ENCODE measurements at places on chromosomes 16 and 17.

DNA sequence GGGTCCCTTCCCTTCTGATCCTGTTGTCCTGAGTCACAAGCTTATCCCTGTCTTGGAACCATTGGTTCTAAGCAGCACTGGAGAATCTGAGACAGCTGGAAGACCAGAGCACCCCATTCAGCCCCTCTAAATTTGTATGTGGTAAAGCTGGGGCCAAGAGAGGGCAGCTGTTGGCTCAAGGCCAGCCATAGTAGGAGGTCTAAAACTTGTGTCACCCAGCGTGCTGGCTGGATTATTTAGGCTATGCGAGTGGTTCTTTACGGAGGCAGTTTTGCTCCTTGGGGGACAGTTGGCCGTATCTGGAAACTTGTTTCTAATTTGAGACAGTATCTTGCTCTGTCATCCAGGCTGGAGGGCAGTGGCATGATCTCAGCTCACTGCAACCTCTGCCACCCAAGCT lies 69.6 kb upstream of the GSE1 start:
- no peak for DNase-seq

GRCh38 chr16:87927195-87927562 lies 9.2 kb downstream of the CA5A start:
- DNase-seq, result no peak

DNA sequence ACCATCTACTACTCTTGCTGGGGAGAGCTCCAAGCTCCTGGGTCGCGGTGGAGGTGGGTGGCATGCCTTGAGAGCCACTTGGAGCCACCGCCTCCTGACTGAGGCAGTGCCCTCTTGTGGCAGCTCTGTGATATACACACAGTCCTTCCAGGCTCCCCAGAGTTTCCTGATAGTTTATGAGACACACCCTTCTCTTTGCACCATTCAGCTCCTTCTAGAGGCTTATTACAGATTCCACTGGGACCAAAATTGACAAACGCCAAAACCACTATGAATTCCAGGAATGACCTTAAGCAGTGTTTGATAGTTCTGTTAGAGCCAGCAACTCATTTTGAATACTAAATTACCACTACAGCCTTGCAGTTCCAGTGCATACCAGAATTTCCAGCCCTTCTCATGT lies 170.1 kb upstream of the CDH13 start:
- no peak for DNase-seq

DNA sequence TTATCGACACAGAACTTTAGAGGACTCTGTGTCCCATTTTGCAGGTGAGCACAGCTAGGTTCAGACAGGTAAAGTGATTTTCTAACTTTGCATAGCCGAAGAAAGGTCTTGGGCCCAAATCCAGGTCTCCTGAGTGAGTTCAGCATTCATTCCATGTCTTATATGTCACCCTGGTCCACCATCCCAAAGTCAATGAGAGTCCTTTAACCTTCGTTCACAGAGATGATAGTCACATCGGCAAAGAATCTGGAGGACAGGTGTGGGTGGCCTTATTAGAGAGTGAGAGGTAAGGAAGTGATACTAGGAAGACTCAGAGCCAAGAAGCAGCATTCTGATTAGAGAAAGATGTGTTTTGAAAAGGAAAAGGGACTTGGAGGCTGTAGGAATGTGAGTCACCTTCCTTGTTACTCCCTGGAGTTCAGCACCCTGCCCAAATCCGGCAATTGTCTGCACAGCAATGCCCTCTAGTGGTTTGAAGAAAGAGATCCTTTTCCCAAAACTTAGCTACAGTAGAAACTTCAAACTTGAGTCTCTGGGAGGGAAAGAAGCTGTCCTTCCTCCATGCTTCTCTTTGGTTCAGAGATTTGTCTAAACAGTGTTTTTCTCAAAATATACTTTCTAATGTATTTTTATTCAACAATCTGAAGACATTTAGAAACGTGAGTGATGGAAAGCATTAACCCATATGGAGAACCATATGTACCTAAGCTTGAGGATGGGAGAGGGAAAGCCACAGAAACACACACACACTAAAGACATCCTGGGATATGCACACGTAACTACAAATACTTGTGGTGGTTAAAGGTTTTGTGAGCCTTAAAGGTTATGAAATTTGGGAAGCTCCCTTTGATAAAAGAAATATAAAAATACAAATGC lies 96.4 kb upstream of the SHISA6 start:
- no peak for DNase-seq

GRCh38 chr17:17663160-17664063 lies 17.8 kb upstream of the RAI1 start:
- DNase-seq, result peak; percentile 86

GRCh38 chr17:17347956-17348871 lies 45.0 kb downstream of the NT5M start:
- DNase-seq, result no peak

DNA sequence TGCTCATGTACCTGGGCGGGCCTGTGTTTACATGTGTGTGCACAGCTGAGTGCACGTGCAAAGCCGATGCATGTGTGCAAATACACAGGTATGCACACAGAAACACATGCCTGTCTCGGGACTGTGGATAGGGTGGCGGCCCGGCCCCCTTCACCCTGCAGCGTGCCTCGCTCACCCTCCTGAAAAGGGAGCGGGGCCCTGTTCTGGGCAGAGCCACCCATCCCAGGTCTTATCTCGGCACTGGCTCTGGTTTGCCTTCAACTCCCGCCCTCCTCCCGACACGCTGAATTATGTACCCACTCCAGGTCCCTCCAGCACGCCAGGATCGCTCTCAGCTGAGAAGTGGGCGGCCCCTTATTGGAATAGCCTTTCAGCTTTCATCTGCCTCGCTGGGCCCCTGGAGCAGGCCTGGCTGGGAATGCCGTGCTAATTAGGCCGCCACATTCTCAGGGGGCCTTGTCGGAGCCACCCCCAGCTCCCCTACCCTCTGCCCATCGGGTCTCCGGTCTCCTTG lies 77.8 kb downstream of the RTN4RL1 start:
- DNase-seq, result no peak

- no peak for DNase-seq
Measured at GRCh38 chr16:31201582-31202413, 762 bp downstream of the PYCARD start.

DNA sequence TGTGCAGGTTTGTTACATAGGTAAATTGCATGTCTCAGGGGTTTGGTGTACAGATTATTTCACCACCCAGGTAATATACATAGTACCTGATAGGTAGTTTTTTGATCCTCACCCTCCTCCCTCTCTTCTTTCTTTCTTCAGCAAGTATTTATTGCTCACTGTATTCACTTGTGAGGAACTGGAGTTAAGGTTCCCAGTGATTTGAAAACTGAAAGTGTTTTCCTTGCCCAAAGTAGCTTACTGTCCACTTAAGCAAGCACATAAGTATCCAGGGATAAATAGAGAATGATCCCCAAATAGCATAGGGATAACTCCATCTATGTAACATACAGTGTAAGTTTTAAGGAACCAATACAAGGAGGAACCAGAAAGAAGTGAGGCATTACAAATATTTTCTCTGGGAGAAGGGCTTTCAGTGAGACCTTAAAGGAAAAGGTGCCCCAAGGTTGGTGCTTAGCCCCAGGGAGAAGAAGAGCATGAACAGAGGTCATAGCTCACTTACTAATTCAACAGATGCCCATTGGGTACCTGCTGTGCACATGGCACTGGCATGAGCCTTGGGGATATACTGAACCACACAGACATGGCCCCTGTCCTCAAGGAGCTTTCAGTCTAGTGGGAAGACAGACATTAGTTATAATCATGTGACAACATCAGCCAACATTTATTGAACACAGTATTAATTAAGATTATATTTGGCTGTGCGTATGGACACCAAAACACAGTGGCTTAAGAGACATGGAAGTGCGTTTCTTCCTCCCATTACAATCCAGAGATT lies 17.0 kb downstream of the MYL4 start:
- DNase-seq, result no peak

DNA sequence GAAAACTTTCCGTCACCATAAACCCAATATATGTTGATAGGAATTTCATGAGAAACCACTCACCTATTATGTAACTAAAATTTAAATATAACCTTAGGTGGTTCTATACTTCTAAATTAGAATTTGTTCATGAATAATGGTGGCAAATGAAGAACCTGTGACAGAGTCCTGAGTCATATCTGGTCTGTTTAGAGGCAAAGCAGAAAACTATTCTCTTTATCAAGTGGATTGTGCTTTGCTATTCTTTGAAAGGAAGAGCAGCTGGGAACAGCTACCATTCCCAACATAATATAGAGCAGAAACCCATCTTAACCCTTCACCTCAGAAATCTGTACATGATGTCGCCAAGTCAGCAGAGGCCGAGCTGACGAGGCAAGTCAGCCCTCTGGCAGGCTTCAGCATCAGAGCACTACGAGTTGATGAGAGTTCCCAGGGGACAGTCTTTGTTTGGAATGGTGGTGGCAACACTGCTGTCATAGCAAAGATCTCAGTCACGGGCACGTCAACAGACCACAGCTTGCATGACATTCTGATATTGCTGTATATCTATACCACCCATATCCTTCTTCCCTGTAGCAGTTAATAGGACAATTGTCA lies 631.9 kb upstream of the CA10 start:
- no peak for DNase-seq

- DNase-seq, result no peak
Measured at GRCh38 chr17:41599680-41600079, 12.9 kb downstream of the KRT16 start.

- no peak for DNase-seq
Measured at GRCh38 chr17:60445144-60445543, 22.9 kb downstream of the CHCT1 start.

DNA sequence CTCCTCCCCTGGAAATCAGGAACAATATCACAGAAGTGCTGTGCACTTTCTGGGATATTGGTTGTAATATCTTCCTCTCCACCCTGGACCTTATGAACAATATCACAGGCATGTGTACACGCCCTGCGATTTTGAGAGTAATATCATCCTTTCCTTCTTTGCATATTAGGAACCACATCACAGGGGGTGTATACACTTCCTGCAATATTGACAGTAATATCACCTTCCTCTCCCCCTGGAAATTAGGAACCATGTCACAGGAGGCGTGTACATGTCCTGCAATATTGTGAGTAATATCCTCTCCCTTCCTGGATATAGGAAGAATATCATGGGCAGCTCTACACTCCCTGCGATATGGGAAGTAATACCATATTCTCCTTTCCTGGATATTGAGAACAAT lies 14.2 kb upstream of the TEKT5 start:
- no peak for DNase-seq

DNA sequence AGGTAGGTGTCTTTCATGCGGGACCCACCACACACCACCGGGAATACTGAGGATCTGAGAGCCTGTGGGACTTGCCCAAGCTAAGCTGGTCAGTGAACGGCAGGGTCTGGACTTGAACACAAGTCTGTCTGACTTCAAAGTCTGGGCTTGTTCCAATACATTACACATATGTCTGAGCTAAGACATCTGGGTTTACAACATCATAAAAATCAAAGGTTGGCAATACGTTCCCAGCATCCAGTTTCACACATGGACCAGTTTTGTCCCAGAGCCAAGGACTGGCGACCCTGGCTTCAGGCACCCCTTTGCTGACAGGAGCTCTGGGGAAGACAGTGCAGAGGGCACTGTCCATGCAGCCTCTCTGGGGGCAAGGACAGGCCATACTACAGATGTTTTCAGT lies 27.9 kb upstream of the AXIN2 start:
- no peak for DNase-seq

DNA sequence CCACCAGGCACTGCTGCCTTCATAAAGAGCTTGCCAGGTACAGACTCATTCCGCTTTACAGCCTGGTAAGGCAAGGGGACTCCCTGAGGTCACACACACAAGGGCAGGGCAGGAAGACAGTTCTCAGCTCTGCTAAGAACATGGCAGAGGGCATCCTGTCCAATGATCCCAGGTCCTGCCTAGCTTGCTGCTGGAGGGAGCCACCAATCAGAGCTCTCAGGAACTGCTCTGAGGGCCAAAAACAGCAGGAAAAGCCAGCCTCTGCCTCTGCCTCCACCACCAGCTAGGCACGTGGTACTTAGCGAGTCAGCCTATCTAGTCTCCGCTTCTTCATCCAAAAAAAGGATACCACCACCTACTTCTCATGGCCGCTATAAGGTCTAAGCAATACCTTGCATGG lies 66.1 kb downstream of the GTF3C1 start:
- no peak for DNase-seq

GRCh38 chr17:1630662-1631061 lies 2.0 kb upstream of the SLC43A2 start:
- no peak for DNase-seq

- DNase-seq, result no peak
Measured at GRCh38 chr17:62802561-62803205, 5.4 kb downstream of the MARCHF10 start.

DNA sequence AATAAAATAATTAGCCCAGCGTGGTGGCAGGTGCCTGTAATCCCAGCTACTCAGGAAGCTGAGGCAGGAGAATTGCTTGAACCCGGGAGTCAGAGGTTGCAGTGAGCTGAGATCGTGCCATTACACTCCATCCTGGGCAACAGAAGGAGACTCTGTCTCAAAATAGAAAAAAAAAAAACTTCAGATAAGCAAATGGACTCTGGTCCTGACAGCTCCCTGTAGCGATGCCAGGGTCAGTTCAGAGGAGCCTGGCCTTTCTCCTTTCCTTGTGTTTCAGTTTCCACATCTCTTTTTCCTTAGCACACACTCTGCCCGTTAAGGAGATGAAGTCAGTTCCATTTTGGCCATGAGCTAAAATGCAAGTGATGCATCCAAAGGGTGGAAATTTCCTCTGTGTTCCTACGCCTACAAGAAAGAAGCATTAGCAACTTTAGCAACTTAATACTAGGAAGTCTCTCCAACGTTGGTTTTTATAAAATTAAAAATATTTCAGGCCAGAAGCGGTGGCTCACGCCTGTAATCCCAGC lies 11.6 kb upstream of the GRB2 start:
- DNase-seq, result no peak

- DNase-seq, result peak; percentile 80
Measured at GRCh38 chr17:40608061-40608581, 39.5 kb downstream of the SMARCE1 start.

DNA sequence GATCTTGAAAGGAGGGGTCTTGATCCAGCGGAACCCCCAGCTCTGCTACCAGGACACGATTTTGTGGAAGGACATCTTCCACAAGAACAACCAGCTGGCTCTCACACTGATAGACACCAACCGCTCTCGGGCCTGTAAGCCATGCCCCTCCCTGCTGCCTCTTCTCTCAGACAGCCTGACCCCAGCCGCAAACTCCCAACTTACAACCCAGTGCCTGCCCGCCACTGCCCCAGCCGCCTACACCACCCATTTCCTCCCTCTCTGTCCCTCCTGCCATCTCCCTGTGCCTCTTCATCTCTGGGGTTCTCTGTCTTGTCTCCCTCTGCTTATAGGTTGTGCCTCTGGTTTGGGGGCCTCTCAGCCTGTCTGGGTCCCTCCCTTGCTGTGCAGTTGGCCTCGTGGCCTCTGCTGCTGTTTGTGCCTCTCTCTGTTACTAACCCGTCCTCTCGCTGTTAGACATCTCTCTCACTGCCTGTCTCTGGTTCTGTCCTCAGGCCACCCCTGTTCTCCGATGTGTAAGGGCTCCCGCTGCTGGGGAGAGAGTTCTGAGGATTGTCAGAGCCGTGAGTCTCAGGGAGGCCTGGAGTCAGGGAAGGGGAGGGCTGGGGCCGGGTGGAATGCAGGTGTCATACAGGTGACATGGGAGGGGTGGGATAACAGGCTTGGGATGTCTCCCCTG lies 9.6 kb downstream of the ERBB2 start:
- DNase-seq, result no peak

- DNase-seq, result no peak
Measured at GRCh38 chr17:57735230-57735629, 9.9 kb downstream of the CCDC182 start.
